ENCODE measurements at places on chromosomes 7 and 10. TPM values are rescaled to one million over a fixed set of nuclear protein-coding genes. Genes with fewer than 3 reads are reported as not detected.

Gene CYP3A5
- not detected for total RNA-seq

GRCh38 chr10:79182781-79183467 is 114.2 kb downstream of the ZMIZ1 start:
- DNase-seq = no peak

GRCh38 chr10:97611473-97611872 is 21.8 kb downstream of the MORN4 start:
- DNase-seq = no peak

DNA sequence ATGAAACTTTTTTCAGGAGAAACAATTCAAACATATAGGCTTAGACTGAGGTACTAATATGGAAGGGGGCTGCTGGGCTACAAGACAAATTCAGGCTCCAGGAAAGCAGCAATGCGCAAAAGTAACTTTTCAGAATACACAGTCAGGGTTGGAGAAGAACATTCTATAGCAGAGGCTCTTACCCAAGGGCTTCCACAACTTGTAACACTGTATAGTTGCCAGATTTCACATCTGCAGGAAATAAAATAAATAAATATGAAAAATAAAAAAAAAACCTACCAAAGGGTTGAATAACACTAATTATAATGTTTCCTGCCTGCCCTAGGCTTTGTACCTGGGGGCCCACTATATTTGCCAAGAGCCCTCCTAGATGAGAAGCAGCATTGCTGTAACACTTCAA is 14.3 kb downstream of the MMS19 start:
- no peak for DNase-seq

- DNase-seq = no peak
Observed at GRCh38 chr10:70715853-70716795, 43.8 kb downstream of the ADAMTS14 start.

- DNase-seq = no peak
Observed at GRCh38 chr7:24700521-24701260, 56.6 kb downstream of the GSDME start.
